ENCODE measurements at places on chromosomes 3 and 15.
A peak's percentile ranks its signal among the peaks of the same experiment; 100 is the strongest.

- no peak for DNase-seq
These were observed 26.1 kb downstream of the STARD5 start for GRCh38 chr15:81297603-81298575.

DNA sequence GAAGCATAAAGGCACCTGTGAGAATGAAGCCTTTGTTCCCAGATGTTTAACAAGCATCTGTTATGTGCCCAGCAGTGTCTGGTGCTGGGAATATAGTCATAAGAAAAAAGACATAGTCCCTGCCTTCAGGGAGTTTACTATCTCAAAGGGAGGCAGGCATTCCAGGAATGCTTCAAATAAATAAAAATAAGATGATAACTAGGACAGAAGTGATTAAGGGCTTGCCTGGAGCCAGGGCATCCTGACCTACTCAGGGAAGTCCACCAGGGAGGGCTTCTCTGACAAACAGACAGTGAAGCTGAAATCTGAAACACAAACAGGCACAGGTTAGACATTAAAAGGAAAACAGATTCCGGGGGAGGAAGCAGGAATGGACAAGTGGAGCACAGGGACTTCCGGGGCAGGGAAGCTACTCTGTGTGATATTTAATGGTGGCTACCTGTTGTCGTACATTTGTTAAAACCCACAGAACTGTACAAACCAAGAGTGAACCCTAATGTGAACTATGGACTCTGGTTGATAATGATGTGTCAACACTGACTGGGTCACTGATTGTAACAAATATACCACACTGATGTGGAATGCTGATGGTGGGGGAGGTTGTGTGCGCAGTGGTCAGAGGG is 53.3 kb downstream of the ITGB5 start:
- no peak for DNase-seq

DNA sequence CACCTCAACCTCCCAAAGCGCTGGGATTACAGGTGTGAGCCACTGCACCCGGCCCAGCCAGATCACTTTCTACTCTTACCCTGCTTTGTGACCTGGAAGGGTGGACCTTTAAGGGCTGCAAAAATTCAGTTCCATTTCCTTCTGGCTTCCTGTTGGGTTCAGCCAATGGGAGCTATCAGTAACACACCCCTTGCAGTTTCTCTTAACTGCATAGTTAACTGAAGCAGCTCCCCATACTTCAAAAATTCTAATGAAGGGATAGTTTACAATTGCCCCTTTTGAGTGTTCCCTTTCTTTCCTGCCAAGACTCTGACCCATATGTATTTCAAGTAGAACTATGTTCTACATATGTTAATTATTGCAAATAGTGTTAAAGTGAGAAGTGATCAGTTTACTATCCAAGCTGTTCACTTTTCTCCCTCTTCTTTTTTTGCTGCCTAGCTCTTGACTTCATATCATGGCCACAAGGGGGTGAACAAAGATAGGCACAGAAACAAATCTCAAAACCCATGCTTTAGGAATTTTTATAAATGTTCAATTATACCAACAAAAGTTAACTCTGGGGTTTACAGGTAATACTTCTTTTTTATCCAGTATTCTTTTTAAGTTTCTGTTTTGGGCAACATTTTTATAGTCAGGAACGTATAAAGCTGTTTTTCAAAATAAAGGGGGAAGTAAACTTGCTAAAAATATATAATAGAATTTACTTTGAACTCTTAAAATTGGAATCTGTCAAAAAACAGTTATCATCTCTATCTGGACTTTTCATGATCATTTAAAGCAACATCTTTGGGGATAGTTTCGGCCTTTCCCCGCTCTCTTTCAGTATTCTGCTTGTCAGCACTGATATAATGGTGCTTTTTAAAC is 8.1 kb downstream of the PGBD4 start:
- no peak for DNase-seq

DNA sequence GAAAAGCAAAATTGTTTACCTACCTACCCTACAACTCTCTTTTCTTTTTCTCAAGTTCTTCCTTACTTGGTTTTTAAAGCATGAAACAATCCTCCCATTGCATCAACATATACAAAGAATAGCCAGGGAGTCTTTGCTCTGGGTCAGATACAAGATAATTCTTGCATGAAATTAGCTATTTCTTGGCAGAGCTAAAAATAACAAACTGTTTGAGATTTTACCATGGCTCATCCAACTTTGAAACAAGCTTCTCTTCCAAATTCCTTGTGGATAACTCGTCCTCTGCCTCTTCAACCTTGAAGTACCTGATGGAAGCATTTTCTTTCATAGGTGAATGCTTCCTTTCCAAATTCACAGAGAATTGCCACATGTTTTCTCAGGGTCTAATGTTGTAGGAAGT is 9.2 kb upstream of the CBLB start:
- no peak for DNase-seq

- DNase-seq, result peak; percentile 33
These were observed 5.2 kb upstream of the WNT7A start for GRCh38 chr3:13884851-13885703.

DNA sequence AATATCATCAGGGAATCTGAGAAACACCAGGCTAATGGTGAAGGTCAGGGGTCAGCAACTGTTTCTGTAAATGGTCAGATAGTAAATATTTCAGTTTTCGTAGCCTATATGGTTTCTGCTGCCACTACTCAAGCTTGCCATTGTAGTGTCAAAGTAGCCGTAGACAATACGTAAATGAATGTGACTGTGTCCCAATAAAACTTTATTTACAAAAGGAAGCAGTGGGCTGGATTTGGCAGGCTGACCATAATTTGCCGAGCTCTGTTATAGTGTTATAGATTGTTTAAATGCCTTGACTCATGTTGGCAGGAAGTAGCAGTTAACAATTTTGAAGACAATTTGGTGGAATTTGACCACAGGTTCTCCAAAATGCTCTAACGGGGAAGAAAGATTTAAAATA is 548.2 kb downstream of the FOXP1 start:
- DNase-seq, result no peak

DNA sequence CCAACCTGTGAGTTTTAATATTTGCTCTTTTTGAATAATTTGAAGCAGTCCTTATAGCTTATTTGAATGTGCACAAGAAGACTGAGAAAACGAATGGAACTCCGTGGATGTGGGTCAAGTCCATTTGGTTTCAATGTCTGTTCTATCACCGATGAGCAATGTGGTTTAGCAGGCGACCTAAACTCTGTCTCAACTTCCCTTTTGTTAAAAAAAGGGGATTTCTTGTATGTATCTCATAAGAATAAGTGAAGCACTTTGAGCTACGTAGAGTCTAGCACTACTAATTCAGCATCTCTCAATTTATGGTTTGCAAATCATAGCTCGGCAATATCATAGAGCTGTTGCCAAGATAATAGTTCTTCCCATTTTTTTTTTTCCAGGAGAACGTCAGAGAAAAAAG is 4.6 kb upstream of the SKIL start:
- no peak for DNase-seq

DNA sequence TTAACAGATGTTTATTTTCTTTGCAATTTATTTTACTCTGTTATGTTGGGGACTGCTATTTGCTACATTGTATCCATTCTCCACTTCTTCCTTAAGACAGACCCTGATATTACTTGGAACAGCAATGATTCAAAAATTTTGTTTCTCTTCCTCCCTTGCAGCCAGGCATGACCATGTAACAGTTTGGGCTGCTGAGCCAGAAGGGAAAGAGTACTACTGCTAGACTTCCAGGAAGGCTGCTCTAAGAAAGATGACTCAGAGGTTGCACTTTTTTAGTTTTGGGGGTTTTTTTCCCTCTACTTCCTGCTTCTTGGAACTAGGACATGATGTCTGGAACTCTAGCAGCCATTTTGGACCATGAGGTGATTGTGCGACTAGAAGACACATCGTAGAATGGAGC is 10.3 kb downstream of the PRR20G start:
- no peak for DNase-seq

GRCh38 chr3:4508048-4508981 is 15.2 kb downstream of the ITPR1 start:
- DNase-seq, result no peak

GRCh38 chr3:62065985-62066693 is 307.2 kb downstream of the FEZF2 start:
- no peak for DNase-seq

- no peak for DNase-seq
These were observed 110.9 kb downstream of the ASB7 start for GRCh38 chr15:100713163-100713867.

DNA sequence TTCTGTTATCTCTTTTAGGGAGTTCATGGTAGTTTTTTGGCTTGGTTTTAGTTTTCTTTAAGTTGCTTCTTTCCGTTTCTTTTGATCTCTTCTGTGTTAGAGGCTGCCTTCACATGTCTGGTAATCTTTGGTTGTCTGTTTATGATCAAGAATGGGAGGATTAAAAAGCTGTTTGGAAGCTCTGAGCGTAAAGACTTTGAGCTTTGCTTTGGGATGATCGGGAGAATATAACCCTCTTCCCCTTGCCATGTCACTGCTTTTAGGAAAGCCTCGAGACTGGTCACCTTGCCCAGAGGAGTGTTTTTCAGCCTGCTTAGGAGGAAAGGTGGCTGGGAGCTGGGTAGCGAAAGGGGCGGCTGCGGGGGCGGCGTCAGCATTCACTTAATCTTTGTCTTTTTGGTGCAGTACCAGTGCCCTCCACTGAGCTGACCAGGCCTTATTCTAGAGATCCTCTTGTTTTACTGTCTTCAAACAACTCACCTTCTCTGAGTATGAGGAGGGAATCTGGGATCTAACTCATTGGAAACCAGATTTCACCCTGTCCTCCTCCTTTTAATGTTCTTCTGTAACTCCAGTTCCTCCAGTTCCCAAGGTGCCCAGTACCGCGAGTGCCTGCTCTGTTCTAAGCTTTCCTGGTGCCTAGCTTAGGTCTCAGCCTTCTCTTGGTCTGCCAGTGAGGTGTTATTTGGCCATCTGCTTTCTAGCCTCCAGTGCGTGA is 15.5 kb downstream of the TATDN2 start:
- no peak for DNase-seq

DNA sequence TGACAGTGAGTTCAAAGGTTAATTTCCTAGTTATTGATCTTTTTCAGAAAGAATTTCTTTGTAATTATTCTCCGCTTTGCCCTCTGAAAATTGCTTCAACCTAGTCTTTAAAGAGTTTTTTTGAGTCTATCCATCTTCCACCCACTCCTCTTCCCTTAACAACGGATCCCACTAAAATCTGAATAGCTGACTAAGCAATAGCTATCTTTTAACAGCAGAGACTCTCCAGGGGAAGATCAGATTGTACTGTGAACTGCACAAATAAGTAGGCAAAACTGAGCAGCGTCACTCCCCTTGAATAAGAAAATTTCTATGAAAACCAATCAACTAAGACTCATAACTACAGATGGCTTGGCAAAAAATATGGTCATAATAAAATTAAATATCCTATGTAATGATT is 127.9 kb downstream of the TUSC7 start:
- no peak for DNase-seq

DNA sequence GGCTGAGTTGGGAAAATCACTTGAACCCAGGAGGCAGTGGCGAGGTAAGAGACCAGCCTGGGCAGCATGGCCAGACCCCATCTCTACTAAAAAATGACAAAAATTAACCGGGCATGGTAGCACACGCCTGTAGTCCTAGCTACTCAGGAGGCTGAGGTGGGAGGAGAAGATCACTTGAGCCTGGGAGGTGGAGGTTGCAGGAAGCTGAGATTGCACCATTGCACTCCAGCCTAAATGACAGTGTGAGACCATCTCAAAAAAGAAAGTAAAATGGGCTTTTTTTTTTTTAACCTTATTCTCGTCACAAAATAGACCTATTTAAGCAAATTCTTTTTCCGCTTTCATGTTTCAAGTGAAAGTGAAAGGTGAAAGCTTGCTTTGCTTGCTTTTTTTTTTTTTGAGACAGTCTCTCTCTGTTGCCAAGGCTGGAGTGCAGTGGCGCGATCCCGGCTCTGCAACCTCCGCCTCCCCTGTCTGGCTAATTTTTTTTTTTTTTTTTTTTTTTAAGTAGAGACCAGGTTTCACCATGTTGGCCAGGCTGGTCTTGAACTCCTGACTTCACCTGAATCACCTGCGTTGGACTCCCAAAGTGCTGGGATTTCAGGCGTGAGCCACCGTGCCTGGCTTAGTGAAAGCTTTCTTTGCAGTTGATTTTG is 3.6 kb downstream of the PDIA3 start:
- DNase-seq, result no peak

- no peak for DNase-seq
These were observed 137.5 kb upstream of the SPRED1 start for GRCh38 chr15:38115121-38115520.

- no peak for DNase-seq
These were observed 72.9 kb downstream of the EPHA3 start for GRCh38 chr3:89180334-89180733.

DNA sequence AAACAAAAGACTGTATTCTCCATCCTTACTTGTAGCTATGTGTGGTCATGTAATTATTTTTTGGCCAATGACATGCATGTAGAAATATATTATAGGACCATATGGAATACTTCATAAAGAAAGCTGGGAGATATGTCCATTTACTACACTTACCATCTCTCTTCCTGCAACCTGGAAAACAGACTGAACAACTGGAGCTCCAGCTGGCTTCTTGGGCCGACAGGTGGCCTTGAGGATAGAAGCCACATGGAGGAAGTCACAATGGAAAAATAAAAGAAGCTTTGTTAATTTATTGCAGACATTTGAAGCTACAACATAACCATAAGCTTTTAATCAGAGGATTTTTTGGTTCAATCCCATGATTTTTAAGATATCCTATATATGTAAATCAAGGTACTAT is 167.9 kb upstream of the CBLB start:
- DNase-seq, result no peak

- no peak for DNase-seq
These were observed 55.8 kb downstream of the GTF2E1 start for GRCh38 chr3:120798346-120798745.

- DNase-seq, result no peak
These were observed 243.5 kb upstream of the SLCO3A1 start for GRCh38 chr15:91609966-91610365.

DNA sequence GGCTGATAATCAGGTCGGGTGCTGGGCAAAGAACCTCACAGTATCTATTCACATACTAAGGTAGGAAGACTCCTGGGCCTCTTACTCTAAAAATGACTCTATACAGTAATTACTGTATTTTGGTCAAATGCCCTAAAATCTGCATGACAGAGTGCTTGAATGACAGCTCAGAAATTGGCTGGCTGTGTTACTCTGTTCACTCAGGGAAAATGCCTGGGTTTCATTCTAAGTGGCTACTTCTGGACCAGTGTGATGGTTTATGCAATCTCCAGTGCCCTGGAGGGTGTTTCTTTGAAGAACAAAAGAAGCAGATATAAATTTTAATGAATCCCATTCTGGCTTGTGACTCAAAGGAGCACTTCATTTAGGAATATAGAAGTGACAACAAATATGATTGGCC is 2.2 kb downstream of the GABRR3 start:
- DNase-seq, result no peak

GRCh38 chr3:123444023-123444422 is 4.9 kb downstream of the ADCY5 start:
- no peak for DNase-seq

- no peak for DNase-seq
These were observed 305.2 kb upstream of the SEMA6D start for GRCh38 chr15:47412136-47412535.

DNA sequence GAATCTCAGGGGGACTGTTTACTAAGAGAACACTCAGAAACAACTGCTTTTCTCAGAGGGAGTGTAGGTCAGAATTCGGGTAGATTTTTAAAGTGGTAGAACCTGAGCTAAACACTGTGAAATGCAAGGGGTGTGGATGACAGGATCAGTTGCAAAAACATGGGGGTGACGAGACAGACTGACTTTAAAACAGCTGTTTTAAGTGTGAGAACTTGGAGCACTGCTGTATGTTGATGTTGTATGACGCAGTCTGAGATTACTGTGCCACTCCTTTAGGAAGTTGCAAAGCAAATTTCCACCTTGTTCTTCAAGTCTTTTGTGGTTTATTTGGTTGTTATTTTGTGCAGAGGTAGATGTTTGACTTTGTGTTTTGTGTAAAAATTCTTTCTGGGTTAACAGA is 36.8 kb upstream of the DIPK2A start:
- DNase-seq, result no peak

Measured in neuronal stem cell (in vitro differentiated cells).